Lower lobe of right lung (tissue), 2 donors: ENCODE measurements at places on chromosomes 1 and 21. TPM values are rescaled to one million over a fixed set of nuclear protein-coding genes. Genes with fewer than 3 reads are reported as not detected.
A peak's percentile ranks its signal among the peaks of the same experiment; 100 is the strongest.

DNA sequence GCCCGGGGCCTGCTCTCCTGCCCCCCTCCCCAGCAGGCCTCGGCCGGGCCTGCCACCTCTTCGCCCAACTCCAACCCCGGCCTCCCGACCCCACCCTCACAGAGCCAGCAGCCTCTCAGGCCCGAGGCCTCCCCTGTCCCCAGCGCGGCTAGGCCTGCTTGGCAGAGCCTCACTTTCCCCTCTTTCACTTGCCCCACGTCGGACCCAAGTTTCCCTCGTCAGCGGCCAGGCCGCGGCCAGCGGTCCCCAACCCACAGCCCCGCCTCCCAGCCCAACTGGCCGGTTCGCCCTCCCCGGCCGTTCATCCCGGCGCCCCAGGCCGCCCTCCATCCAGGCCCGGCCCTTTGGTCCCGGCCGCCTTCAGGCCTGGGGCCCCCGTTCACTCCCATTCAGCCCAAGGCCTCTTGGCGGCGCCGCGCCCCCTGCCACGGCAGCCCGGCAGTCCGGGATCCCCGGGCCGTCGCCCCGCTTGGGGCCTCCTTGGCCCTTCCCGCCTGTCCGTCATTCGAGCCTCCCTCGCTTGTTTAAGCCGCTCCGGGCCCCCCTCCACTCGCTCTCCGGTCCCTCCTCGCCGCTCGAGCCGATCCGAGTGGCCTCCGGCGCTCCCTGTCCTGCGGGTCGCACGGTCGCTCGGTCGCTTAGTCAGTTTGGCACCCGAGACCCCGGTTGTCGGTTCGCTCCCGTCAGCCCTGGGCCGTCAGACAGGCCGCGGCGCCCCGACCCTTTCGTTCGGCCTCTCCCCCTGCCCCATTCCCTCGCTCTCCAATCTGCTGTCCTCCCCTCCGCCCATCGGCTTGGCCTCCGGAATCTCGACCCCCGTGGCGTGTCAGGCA lies 1.4 kb downstream of the LRRC41 start:
- peak; percentile 75 for DNase-seq

RIPPLY3 gene
- 0.44 TPM for total RNA-seq

GRCh38 chr1:247370786-247371732 lies 39.4 kb upstream of the ZNF496 start:
- DNase-seq = no peak

ALX3 gene
- total RNA-seq = not detected

DNA sequence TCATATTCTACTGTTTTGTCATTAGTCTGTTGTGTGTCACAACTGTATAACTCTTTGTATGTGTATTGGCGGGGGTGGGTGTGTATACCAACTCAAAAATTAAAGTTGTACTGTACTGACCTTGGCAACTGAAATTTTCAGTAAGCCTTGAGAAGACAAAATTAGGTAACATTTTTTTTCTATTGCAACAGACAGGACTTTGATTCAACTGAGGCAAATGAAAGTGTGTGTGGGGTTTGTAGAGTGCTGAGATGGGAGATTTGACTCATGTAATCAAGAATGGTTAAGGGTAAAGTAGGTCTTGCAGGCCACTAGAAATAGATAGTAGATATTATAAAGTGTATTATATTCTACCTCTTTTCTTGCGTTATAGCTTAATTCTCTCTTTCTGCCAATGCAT lies 14.6 kb upstream of the B3GALT2 start:
- DNase-seq = no peak

- DNase-seq = no peak
Measured at GRCh38 chr1:94315552-94316116, 78.2 kb upstream of the ARHGAP29 start.

DNA sequence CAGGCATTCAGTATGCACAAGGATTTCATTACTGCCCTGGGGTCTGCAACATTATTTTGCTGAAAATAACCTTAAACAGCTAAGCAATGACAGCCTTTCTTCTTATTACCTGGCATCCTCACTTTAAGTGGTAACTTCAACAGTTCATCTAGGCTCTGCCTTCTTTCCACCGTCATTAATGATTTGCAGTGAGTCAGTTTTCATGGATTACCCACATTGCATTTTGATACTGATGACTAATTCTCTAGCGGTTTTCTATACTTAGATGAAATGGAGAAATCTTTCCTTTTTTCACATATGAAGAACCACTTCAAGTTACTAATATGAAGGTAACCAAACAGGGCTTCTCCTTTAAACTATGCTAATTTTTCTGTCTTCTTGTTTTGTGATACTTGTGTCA lies 226.9 kb upstream of the TMPRSS15 start:
- DNase-seq = no peak

GRCh38 chr1:229397762-229398161 lies 36.1 kb downstream of the ACTA1 start:
- DNase-seq = no peak

LRRC38 gene
- not detected for total RNA-seq

GRCh38 chr1:225881081-225881958 lies 860 bp downstream of the TMEM63A start:
- DNase-seq = peak; percentile 82

ILDR2 gene
- total RNA-seq = 1.6 TPM

- DNase-seq = no peak
Measured at GRCh38 chr1:29629814-29630516, 393.6 kb downstream of the PTPRU start.

LINGO4 gene
- 0.50 TPM for total RNA-seq

DNA sequence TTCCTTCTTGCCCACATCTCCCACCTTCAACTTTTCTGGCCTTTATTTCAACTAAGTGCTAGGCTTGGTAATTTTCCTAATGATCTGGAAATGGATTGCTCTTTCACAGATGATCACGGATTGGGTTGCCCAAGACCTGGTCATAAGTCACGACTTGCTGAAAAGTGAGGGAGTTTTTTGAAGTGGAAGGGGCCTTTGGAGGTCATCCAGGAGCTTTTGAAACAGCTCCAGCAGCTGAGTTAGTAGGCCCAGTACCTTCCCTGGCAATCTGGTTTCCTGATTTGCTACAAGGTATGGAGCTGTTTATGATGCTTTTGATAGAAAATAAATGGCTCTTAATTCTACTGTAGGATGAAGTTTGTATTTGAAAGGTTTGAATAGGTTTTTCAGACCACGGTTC lies 20.4 kb downstream of the GREM2 start:
- DNase-seq = no peak

- DNase-seq = no peak
Measured at GRCh38 chr1:167467126-167467710, 51.1 kb downstream of the CD247 start.

GRCh38 chr1:2214541-2215241 lies 13.4 kb upstream of the SKI start:
- DNase-seq = peak; percentile 64

DNA sequence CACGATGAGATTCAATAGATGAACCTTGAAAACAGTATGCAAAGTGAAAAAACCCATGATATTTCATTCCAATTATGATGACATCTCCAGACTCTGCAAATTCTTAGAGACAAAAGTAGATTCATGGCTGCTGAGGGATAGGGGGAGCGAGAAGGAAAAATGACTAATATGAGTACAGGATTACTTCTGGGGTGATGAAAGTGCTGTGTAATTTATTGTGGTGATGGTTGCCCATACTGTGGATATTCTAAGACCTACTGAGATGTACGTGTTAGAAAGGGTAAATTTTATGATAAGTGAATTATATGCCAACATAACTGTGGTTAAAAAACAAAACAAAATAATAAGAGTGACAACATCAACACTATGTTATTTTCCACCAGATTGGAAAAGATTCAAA lies 18.9 kb upstream of the RGS7 start:
- no peak for DNase-seq

DNA sequence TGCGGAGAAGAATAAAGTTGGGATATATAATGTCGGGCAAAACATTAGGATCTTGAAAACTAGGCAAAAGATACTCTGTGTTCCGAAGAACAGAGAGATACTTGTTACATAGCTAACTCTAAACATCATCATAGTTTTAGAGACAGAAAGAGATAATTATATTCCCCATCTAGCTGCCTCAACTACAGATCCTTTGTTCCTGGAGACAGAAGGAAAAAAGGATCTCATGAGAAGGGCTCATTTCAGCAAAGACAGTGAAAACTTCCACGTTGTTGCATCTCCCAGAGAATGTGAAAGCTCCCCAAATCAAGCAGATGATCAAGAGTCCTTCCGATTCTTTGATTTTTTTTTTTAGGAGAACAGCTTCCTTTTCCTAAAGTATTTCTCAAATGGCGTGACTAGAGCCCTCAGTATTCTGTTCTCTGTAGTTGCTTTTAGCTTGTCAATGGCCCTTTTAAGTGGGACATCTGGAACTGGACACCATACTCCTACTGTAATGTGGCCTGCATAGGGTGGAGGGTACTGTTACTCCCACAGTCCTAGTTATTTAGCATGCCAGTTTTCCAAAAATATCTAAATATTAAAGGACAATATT lies 1048.2 kb downstream of the TTLL7 start:
- no peak for DNase-seq

- no peak for DNase-seq
Measured at GRCh38 chr1:10338047-10338446, 60.8 kb upstream of the PGD start.

- no peak for DNase-seq
Measured at GRCh38 chr1:196577386-196577785, 30.9 kb downstream of the KCNT2 start.

BTBD19 gene
- total RNA-seq = 8.7 TPM

DTL gene
- total RNA-seq = 3.9 TPM

- DNase-seq = no peak
Measured at GRCh38 chr1:92623187-92623778, 136.6 kb upstream of the GFI1 start.

- no peak for DNase-seq
Measured at GRCh38 chr21:14308234-14308633, 74.7 kb downstream of the HSPA13 start.

NBPF6 gene
- not detected for total RNA-seq

- DNase-seq = no peak
Measured at GRCh38 chr1:228842094-228842775, 107.0 kb downstream of the RHOU start.

KCNN3 gene
- 4.4 TPM for total RNA-seq

- DNase-seq = no peak
Measured at GRCh38 chr1:111161843-111162487, 21.9 kb downstream of the CEPT1 start.

GRCh38 chr1:110612060-110612745 lies 6.0 kb upstream of the KCNA2 start:
- no peak for DNase-seq

DNA sequence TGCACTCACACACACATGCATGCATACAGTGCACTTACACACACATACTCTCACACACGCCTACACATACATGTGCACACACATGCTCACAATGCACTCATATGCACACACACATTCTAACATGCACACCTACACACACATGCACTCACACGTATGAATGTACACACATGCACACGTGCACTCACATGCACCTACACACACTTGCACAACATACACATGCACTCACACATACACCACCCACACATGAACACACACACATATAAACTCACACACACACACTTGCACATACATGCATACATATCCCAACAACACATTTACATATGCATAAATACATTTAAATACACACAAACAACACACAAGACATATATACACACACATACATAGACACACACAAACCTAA lies 30.6 kb downstream of the OBSCN start:
- DNase-seq = no peak

- no peak for DNase-seq
Measured at GRCh38 chr1:23977187-23977853, 2.8 kb downstream of the SRSF10 start.

GRCh38 chr1:193437785-193438184 lies 251.4 kb upstream of the B3GALT2 start:
- no peak for DNase-seq

DNA sequence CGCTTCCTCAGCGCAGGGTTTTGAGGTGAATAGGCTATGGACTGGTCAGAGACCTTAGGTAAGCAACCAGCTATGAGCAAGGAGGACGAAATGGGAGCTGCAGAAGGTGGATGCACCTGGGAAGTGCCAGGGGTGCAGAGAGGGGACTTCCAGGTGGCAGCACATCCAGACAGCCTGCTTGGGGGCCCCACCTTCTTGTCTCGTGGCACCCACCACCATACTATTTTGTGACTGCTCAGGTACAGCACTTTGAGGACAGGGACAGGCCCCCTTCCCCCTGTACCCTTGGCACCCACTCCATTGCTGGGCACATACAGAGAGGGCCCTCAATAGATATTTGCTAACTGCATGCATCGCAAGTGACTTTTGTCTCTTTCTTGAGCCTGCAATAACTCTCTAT lies 777 bp upstream of the KISS1 start:
- DNase-seq = no peak

CA14 gene
- 0.38 TPM for total RNA-seq

DNA sequence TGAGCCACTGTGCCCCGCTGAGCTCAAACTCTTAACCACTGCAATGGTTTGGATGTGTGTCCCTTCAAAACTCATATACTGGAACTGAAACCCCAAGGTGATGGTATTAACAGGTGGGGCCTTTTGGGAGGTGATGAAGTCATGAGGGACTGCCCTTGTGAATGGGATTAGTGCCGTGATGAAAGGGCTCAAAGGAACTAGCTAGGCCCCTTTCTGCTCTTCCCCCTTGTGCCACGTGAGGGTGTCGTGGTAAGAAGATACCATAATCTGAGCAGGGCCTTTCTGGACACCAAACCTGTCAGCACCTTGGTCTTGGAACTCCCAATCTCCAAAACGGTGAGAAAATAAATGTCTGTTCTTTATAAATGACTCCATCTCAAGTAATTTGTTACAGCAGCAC lies 45.5 kb upstream of the SPOCD1 start:
- no peak for DNase-seq

GRCh38 chr1:206070627-206071304 lies 17.8 kb downstream of the RHEX start:
- no peak for DNase-seq

DNA sequence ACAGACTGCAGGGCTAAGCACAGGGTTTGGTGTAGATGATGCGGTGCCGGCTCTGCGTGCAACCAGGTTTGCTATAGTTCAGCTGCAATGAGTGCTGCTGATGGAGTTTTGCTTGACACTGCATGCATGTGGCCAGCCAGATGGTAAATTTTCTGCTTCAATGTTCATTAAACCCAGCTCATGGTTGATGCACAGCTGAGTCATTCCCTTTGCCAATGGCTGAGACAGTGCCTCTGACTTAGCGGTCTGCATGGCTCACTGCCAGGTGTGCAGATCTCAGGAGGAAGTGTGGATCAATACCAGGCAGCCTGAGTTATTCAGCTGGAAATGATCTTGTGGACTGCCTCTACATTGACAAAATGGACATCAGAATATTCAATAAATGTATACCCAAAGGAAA lies 172.7 kb upstream of the ZP4 start:
- no peak for DNase-seq

GRCh38 chr1:89616844-89617627 lies 15.9 kb upstream of the LRRC8C start:
- no peak for DNase-seq
